ENCODE measurements at places on chromosomes 3 and 15.

GRCh38 chr3:190595807-190596206 lies 81.9 kb downstream of the IL1RAP start:
- no peaks in the 10 kb centered on the region for H3K36me3 ChIP-seq
- DNase-seq: no peak
- no peaks in the 10 kb centered on the region for H3K4me1 ChIP-seq
- no peak overlapping the region for H3K4me3 ChIP-seq

DNA sequence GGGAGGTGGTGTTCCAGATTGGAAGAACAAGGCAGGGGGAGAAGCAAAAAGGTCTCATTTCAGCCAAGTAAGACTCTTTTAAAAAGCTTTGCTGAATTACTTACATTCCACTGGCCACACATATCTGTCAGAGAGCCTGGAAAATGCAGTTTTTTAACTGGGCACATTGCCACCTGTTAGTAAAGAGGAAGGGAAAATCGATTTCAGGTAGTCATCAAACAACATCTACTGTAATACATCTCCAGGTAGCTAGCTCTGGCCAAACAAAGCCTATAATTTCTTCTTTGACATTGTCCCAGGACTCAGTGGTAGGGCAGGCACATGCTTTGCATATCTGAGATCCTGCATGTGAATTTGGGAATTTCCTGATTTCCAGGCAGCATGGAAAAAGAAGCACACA lies 480.7 kb upstream of the SUCLG2 start:
- no peak overlapping the region for H3K4me3 ChIP-seq
- H3K27ac ChIP-seq: no peak overlapping the region
- DNase-seq: no peak
- H3K27me3 ChIP-seq: no peaks in the 10 kb centered on the region

- H3K4me3 ChIP-seq: no peak overlapping the region
- H3K27ac ChIP-seq: no peak overlapping the region
- no peaks in the 10 kb centered on the region for H3K4me1 ChIP-seq
Observed at GRCh38 chr3:148389916-148390315, 307.8 kb upstream of the AGTR1 start.

DNA sequence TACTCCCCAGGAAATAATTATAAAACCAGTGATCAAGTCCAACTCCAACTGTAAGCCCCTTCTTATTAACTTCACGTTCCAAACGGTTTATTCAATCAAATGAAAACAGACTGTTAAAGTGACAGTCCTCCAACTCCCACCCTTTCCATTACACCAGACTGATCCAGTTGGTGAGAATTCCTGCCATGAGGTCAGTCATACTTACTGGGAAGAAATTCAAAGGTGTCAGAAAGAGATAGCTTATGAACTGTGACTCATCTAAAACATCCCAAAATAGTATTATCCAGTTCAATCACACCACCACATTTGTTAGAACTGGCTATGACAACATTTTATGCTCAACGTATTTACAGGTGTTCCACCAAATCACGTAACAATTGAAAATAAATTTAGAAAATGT lies 19.5 kb downstream of the SMARCC1 start:
- H3K27ac ChIP-seq: no peak overlapping the region
- H3K4me1 ChIP-seq: no peaks in the 10 kb centered on the region
- DNase-seq: no peak
- H3K4me3 ChIP-seq: no peak overlapping the region

GRCh38 chr15:28086175-28086703 lies 12.9 kb downstream of the OCA2 start:
- no peaks in the 10 kb centered on the region for H3K27me3 ChIP-seq
- H3K27ac ChIP-seq: no peak overlapping the region
- H3K4me1 ChIP-seq: no peaks in the 10 kb centered on the region
- H3K36me3 ChIP-seq: no peaks in the 10 kb centered on the region

GRCh38 chr15:27853624-27854455 lies 245.3 kb downstream of the OCA2 start:
- H3K4me1 ChIP-seq: no peaks in the 10 kb centered on the region
- H3K27me3 ChIP-seq: no peaks in the 10 kb centered on the region
- H3K36me3 ChIP-seq: no peaks in the 10 kb centered on the region
- H3K4me3 ChIP-seq: no peak overlapping the region
- H3K27ac ChIP-seq: no peak overlapping the region
- no peak for DNase-seq

DNA sequence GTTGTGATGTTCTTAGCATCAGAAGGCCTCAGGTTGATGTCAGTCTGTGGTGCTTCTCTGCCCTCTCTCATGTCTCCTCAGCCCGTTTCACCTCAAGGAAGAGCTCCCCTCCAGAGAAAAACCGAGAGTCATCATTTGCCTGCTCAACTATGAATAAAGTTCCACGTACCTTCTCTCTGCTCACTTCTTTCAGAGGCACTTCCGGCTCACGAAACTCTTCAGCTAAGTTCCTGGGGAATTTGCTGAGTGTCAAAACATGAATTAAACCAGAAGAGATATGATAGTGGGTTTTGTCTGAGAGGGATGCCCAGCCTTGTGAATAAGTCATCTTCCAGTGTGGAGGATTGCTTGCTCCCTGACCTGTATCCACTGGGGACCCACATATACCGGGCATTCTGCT lies 37.7 kb downstream of the CCR4 start:
- no peak overlapping the region for H3K4me3 ChIP-seq
- H3K27me3 ChIP-seq: no peaks in the 10 kb centered on the region
- H3K4me1 ChIP-seq: no peaks in the 10 kb centered on the region

DNA sequence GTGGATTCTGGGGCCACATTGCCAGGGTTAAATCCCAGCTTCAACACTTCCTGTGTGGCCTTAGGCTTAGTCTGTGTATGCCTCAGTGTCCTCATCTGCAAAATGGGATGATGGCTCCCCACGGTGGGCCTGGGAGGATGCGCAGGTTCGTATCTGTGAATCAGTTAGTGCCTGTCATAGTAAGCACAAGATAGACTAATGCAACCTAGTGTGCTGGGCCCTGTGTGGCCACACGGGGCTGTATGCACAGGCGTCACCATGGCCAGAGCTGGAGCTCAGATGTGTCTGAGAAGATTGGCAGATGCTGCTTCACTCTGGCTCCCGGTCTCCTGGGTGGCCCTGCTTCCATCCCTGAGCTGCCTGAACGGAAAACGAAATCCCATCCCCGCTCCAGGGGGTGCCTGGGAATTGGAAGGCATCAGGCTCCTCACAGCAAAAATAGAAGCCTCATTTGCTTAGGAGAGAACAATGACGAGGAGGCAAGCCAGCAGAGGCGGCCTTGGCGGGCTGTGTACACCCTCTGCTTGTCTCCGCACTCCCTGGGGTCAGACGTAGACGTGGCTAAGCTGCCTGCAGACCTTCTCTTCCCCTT lies 103.6 kb downstream of the APBA2 start:
- no peaks in the 10 kb centered on the region for H3K27me3 ChIP-seq
- no peak overlapping the region for H3K27ac ChIP-seq
- no peak for DNase-seq
- no peaks in the 10 kb centered on the region for H3K36me3 ChIP-seq
- H3K4me1 ChIP-seq: no peaks in the 10 kb centered on the region

- no peaks in the 10 kb centered on the region for H3K36me3 ChIP-seq
- H3K27me3 ChIP-seq: no peaks in the 10 kb centered on the region
- H3K4me1 ChIP-seq: no peaks in the 10 kb centered on the region
- H3K4me3 ChIP-seq: peak overlapping the region; percentile 44
- H3K27ac ChIP-seq: no peak overlapping the region
- DNase-seq: no peak
Observed at GRCh38 chr3:144763878-144764454, 792.3 kb downstream of the DIPK2A start.

DNA sequence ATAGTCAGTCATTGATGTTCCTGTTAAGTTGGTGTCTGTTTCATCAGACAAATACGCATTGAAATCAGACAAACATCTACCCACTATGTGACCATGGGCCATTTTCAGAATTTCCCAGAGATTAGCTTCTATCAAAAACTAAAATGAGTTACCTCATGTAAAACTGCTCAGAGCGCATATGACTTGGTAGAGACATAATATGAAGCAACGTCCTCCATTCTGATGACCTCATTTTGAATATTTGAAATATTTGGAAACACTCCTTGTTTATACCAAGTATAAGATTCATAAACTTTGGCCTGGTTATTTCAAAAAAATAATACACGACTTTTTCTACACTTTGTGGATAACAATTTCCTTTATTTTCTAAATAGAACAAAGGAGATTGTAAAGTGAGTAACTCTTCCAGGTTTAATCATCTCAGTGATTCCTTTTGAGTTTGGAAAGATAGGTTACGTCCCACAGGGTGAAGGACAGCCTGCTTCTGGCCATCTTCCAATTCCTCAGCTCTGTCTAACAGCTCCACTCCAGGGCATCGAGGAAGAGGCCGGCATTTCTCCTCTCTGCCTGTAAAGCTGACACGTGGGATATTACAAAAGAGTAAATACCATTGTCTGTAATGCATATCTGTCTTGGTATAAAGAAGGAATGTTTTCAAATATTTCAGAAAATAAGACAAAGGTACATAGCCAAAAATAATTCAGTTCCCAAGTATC lies 122.6 kb downstream of the CADM2 start:
- H3K36me3 ChIP-seq: no peaks in the 10 kb centered on the region
- DNase-seq: no peak
- no peak overlapping the region for H3K27ac ChIP-seq
- no peak overlapping the region for H3K4me3 ChIP-seq

DNA sequence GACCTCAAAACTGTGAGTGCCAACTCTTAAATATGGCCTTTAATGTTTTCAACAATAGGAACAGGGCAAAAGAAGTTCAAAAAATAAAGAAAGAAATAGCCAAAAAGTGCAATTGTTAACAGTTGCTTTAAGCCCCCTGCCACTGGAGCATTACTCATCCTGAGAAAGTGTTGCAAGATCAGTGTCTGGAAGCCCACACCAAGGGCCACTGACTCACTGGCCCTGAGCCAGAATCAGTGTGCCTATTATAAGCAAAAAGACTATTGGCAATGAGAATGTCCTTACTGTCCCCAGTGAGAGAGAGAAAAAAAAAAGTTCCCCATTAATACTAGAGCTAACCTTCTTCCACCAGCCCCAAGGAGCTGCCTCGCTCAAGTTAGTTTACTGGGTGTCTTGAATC lies 480.1 kb upstream of the ZNF385D start:
- H3K4me3 ChIP-seq: no peak overlapping the region
- H3K27ac ChIP-seq: no peak overlapping the region
- H3K36me3 ChIP-seq: no peaks in the 10 kb centered on the region

- no peaks in the 10 kb centered on the region for H3K36me3 ChIP-seq
- DNase-seq: no peak
- no peaks in the 10 kb centered on the region for H3K27me3 ChIP-seq
Observed at GRCh38 chr15:87498560-87498959, 758.0 kb downstream of the NTRK3 start.

DNA sequence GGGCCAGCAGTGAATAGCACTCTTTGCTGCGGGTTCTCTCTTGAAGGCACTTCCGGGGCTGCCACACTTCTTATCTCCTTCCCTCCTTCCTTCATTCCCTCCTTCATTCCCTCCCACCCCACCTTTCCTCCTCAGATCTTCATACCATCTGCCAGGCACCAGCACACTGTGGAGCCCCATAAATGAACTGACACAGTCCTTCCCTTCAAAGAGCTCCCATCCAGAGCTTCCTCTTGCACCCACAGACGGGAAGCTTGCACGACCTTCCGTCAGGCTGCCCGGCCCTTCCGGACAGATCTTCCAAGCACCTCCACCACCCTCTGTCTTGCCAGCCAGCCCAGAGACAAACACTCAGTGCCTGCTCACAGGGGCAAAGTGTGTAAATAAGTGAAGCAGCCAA lies 65.4 kb upstream of the HERC1 start:
- H3K4me1 ChIP-seq: no peaks in the 10 kb centered on the region
- no peak overlapping the region for H3K4me3 ChIP-seq
- no peak for DNase-seq
- no peaks in the 10 kb centered on the region for H3K36me3 ChIP-seq
- no peak overlapping the region for H3K27ac ChIP-seq

GRCh38 chr3:99663977-99664376 lies 25.6 kb downstream of the COL8A1 start:
- H3K4me3 ChIP-seq: no peak overlapping the region
- no peaks in the 10 kb centered on the region for H3K36me3 ChIP-seq
- H3K27ac ChIP-seq: no peak overlapping the region
- no peaks in the 10 kb centered on the region for H3K4me1 ChIP-seq
- no peak for DNase-seq

GRCh38 chr3:51538115-51538458 lies 432 bp upstream of the RAD54L2 start:
- H3K27me3 ChIP-seq: no peaks in the 10 kb centered on the region
- peak overlapping the region; percentile 86 for H3K4me3 ChIP-seq
- no peak for DNase-seq
- H3K36me3 ChIP-seq: no peaks in the 10 kb centered on the region
- peaks cover 6% of the 10 kb centered on the region for H3K4me1 ChIP-seq
- H3K27ac ChIP-seq: peak overlapping the region; percentile 92

DNA sequence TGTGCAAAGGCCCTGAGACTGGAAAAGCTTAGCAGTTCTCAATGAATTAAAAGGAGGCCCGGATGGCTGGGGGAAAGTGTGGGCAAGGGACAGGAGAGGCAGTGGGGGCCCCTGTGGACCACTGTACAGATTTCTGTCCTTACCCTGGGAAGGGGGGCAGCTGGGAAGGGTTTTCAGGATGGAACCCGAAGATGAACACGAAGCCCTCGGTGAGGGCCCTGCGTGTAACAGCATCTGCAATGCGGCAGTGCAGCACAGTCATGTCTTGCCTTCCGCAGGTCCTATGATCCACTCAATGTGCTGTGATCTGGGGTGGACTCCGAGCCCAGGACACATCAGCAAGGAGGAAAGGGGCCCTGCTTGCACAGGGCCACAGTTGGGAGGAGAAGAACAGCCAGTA lies 7.9 kb upstream of the ATP2B2 start:
- H3K4me3 ChIP-seq: no peak overlapping the region
- no peaks in the 10 kb centered on the region for H3K27me3 ChIP-seq
- DNase-seq: no peak
- H3K27ac ChIP-seq: no peak overlapping the region
- no peaks in the 10 kb centered on the region for H3K4me1 ChIP-seq

DNA sequence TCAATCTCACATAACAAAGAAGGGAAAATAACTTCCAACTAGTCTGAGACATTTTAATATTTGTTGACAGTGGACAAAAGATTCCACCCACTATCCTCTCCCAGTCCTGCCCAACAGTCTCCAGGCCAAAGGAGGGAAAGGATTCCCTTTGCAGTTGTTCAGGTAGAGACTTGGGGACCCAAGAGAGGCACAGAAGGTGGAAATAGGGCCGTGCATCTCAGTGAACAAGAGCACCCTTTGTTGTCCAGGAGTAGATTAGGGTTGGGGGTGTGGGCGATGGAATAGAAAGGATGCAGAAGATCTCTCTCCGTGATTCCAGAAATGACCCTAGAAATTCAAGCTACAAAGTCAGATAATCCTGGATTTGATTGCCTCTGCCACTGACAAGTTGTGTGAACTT lies 44.8 kb upstream of the TRA2B start:
- no peak overlapping the region for H3K4me3 ChIP-seq
- H3K4me1 ChIP-seq: no peaks in the 10 kb centered on the region
- DNase-seq: no peak

GRCh38 chr3:57872606-57873005 lies 116.5 kb downstream of the SLMAP start:
- H3K27me3 ChIP-seq: no peaks in the 10 kb centered on the region
- no peak overlapping the region for H3K27ac ChIP-seq
- no peaks in the 10 kb centered on the region for H3K36me3 ChIP-seq
- DNase-seq: no peak
- no peak overlapping the region for H3K4me3 ChIP-seq
- H3K4me1 ChIP-seq: no peaks in the 10 kb centered on the region
